ENCODE measurements at places on chromosomes 16 and 17.

GRCh38 chr16:28293601-28293960 is 1.3 kb downstream of the SBK1 start:
- no peak for DNase-seq

- no peak for DNase-seq
Observed at GRCh38 chr17:81371910-81372760, 23.1 kb upstream of the BAHCC1 start.

DNA sequence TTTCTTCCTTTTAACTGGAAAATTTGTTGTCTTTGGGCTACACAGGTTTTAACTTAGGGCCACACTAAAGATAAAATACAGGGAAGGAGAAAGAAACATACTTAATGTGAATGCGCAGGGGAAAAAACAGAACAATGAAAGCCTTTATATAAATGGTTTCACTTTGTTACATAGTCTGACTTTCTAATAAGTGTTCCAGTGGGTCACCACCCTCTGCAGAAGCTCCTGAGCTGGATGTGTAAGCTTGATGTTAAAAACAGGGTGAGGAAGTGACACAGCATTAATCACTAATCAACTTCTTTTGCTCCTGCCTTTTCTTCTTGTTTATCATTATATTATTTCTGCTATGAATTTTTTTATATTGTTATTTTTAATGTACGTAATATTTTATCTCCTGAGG is 445.6 kb upstream of the CA10 start:
- no peak for DNase-seq

GRCh38 chr17:33970279-33970678 is 284.8 kb upstream of the CCL2 start:
- DNase-seq, result no peak

GRCh38 chr17:39209317-39210092 is 9.4 kb downstream of the RPL19 start:
- DNase-seq, result peak; percentile 69
